ENCODE measurements at places on chromosomes 2 and 18.

DNA sequence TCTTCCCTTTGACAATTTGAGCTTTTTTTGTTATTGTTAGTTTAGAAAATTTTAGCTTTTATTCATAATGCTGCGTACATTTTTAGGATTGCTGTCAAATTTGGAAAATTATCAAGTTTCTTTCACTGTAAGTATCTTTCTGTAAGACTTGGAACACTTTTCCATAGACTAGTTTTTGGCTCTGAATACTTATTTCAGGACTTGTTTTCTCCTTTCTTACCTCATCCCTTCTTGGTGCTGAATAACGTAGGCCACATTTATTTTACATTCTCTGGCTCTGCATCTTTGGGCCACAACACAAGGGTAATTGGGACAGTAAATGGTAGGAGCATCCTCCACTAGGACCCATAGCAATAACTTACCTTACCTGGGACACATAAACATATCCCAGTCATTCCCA, 85.1 kb downstream of the CCDC85A start:
- DNase-seq = no peak

DNA sequence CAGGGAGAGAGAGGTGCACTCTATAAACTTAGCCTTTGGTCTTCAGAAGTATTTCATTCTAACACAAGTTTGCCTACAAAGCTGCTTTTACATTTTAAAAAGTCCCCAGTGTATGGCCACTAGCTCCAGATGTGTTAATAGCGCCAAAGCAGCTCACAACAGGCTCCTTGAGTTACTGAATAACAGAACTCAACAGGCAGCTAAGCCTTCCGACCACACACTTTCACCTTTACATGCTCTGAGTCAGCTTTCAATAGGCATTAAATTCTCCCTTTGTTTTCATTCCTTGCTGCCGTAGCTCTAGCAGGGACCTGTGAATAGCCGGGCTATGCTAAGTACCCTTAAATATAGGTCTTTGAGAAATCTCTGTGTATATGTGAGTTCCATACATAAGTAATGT, 262.8 kb upstream of the PARD3B start:
- no peak for DNase-seq

DNA sequence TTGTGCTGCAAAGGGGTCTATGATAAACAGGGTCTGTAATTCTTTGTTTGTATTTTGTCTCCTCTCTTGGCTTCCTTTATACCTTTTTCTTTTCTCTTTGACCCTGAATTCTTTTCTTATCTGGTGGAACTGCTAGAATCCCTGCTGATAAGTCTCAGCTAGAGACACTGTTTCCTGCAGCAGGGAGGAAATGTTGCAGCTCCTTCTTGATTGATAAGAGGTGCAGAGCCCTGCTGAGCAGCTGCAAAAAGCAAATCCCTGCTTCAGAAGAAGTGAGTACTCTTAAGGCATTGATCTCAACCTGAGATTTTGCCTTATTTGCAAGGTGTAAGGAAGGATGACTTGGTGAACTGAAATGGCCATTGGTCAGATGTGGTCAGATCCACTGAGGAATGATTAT, 167.8 kb downstream of the NUP35 start:
- DNase-seq = no peak

DNA sequence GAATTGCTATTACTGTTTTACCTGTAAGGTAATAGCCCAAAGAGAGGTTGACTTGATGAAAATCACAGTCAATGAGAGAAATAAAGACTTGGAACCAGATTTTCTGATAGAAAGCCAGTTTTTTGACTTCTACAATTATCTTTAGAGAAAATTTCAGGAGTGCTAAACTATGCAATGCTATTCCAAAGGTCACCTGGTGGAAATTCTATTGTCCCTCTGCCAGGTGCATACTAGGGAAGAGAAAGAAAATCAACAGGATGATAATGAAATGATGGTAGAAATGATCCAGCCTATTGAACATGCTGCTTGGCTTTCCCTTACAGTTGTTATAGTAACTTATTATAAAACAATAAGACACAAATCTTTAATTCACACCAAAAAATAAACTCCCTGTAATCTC, 85.0 kb downstream of the FASTKD2 start:
- no peak for DNase-seq

GRCh38 chr2:97871096-97871780, 124.5 kb downstream of the TMEM131 start:
- DNase-seq = no peak

GRCh38 chr2:158191076-158191895, 89.6 kb downstream of the UPP2 start:
- DNase-seq = no peak

DNA sequence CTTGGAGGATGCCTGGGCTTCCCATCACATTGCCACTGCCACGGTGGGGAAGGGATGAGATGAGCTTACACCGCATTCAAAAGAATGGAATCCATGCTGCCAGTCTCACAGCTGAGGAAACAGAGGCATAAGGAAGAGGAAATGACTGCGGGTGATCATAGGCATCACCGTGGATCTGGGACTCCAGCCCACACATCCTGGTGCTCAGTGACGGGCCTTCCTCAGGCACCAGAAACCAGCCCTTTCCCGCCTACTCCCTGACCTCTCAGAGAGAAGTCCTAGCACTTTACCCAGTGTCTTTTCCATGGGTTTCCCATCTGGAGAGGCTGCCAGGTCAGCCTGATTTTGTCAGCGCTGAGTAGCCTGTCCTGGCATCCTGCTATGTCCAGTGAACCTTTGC, 5.3 kb upstream of the PLB1 start:
- DNase-seq = no peak

- DNase-seq = no peak
Observed at GRCh38 chr2:53252115-53252514, 515.5 kb upstream of the CHAC2 start.

GRCh38 chr2:64203858-64204632, 59.8 kb upstream of the PELI1 start:
- DNase-seq = peak; percentile 57

- DNase-seq = no peak
Observed at GRCh38 chr18:58034370-58034769, 9.7 kb upstream of the NEDD4L start.

- no peak for DNase-seq
Observed at GRCh38 chr18:2983296-2983695, 29.6 kb downstream of the LPIN2 start.

DNA sequence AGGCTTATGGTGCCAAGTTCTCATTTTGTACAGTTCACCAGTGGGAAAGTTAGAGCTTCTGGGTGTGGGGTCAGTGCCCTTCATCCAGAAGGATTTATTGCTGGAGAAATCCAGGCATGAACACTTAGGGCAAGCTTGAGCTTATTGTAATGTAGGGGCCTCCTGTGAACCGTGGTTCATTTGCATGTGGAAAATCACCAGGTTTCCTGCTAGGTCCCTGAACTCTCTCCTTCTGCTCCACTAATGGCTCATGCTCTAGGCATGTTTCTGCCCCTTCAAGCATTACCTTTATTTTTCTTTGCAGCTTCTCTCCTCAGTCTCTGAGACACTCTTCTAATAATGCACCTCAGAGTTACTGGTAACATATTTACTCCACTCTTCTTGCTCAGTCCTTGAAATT, 79.3 kb upstream of the FAM98A start:
- DNase-seq = no peak

DNA sequence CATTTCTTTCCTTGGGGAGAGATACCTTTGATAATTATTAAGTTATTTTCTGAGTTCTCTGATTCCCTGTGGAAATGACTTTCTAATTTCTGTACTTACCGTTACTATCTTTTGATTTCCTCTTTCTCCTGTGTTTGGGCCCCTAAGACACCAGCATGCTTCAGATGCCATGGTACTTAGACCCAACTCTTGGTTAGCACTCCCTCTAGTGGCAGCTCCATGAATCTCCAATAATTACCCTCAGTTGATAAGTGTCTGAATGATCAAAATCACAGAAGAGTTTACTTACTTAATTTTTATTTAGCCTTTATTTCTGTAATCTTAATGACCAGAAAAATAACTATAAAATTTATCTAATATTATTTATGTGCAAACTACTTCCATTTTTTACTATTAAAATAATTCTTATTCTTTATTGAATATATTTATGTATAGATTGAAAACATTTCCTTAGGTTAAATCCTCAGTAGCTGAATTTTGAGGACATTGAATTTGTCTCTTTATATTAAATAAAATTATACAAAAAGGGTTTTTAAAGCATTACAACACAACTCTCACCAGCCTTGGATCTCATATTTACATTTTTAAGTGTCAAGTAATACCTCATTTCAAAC, 300.4 kb downstream of the KCNS3 start:
- DNase-seq = peak; percentile 21

DNA sequence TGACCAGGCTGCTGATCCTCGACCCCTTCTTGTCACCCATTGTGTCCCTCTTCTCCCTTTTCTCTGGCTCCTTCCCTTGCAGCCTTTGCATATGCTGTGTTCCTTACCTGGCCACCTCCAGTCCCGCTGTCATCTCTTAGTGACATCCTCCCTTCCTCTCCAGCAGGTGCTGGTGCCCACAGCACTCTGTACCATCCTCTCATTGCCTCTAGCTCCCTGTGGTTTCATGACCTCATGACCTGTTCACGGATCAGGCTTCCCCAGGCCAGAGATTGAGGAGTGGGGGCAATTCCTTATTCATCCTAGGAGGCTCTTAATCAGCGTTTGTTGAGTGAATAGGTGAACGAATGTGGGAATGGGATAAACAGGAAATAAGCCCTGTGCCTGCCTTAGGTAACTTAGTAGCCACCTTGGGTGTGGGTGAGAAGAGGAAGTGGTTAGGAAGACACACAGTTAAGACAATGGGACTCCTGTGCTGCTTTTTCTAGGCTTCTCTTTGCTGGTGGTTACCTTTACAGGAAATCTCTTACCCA, 35.5 kb downstream of the ITGA6 start:
- peak; percentile 53 for DNase-seq

DNA sequence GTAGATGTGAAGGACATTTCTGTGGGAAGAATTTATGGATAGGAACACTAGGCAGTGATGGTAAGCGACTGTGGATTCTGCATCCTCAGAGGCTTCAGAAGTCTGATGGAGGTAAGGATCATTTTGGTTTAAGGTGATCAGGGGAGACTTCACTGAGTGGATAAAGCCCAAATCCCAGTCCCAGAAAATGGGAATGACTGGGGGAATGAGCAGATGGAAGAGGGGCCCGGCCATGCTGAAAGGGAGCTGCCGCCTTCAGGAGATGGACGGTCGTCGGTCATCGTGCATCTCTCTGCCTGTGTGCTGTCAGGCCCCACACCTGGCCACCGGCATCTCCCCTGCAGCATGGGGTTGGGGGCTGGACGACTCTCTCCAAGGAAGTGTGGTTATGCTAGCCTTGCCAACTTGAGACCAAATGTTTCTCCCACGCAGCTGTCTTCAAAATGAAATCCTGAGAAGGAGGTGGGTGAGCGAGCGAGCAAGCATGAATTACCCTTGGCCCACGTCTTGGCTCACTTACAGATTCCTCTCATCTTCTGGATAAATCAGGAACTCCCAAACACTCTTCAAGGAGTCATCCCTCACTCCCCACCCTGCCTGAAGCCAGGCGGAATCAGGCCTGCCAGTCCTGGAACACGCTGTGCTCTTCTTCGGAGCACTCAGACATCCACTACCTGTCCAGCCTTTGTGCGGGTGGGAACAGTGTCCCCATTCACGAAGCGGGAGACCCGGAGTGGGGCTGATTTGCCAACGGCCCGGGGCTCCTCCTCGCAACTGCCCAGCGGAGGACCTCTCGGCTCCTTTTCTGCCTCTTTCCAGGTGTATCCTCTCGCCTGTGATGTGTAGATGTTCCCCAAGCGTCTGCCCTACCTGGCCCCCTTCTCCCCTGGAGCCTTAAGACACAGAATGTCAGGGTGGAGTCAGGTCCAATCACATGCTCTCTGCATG, 85.6 kb downstream of the PRKCE start:
- DNase-seq = no peak

DNA sequence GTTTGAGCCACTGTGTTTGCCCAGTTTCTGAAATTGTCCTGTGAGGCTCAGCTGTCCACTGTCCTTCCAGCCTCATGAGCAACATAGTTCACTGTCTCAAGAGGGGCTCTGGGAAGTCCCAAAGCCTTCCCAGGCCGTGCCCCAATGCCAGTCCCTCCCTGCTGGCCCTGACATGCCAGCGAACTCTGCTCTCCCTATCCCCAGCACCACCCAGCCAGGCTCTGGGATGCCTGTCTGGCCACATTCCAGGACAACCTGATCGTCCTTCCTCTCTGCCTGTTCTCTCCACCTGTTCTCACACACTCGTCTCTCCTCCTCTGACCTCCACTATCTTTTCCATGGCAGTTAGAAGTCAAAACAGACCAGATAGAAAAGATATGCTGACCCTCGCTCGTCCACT, 278.0 kb upstream of the ID2 start:
- DNase-seq = no peak

DNA sequence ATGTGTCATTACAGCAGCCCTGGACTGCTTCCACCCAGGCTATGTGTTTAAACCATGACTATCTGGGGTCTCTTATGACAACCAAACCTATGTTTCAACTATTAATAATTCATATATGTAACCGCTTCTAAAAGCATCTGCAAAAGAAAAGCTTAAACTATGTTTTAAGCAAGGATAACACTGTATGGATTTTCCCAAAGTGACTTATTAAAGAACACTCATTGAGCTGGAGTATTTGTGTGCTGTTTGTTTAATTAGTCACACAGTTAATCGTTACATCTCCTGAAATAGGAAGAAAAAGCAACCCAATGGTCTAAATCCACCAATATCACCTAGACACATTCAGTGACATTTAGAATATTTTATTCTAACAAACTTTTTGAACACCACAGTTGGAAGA, 51.3 kb downstream of the TMEM163 start:
- DNase-seq = no peak

DNA sequence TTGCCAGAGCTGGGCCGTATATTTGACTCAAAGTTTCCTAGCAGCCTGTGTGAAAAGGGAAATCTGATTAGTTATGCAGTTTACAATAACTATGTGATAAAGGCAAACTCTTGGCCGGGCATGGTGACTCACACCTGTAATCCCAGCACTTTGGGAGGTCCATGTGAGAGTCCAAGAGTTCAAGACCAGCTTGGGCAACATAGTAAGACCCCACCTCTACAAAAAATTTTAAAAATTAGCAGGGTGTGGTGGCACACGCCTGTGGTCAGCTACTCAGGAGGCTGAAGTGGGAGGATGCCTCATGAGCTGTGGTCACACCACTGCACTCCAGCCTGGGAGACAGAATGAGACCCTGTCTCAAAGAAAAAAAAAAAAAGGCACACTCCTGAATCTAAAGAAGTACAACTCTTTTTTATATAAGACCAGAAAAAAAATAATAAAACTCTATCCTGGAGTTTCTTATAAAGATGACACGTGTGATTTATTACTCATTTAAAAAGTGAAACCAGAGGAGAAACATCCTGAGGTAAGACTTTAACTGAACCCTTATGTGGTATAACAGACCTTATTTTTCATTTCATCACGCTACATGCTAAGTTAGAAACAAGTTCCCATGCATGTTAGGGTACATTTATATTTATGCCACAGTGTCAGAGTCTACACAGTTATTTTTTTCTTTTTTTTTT, 32.6 kb upstream of the KCMF1 start:
- DNase-seq = peak; percentile 74
